ENCODE measurements at places on chromosomes 7 and 10.

DNA sequence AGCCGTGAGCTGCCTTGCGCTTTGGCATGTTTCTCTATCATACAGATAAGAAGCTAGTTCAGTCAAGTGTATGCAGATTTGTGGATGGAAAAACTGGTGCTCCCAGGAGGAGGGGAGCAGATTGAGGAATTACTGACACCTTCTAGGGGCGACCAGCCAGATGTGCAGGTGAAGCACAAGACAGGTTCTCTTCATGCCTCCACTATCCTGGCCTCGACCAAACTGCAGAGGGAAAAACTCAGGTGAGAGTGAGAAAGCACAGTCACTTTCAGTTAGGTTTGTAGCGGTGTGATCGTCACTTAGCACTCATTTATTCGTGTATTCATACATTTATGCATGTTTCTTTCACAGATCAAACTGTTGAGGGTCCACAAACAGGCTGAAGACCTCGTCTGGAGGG is 600 bp upstream of the DBNL start:
- DNase-seq = no peak

GRCh38 chr10:31000867-31001266 is 30.8 kb downstream of the ZNF438 start:
- no peak for DNase-seq

DNA sequence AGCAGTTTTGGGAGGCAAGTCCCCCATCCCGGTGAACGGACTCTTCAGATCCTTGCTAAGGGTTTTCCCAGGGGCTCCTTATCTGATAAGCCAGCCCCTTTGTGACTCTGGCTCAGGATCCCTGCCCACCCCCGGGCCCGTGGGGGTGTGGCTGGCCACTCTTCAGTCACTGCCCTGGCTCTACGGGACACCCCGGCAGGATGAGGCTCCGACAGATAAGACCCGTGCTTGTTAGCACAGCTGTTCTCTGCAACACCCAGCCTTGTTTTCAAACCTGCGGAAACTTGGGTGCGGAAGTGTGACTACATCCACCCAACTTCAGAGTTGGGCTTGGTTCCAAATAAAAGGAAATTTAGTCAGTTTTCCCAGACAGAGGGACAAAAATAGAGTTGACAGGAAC is 66.7 kb upstream of the PODXL start:
- DNase-seq = no peak

DNA sequence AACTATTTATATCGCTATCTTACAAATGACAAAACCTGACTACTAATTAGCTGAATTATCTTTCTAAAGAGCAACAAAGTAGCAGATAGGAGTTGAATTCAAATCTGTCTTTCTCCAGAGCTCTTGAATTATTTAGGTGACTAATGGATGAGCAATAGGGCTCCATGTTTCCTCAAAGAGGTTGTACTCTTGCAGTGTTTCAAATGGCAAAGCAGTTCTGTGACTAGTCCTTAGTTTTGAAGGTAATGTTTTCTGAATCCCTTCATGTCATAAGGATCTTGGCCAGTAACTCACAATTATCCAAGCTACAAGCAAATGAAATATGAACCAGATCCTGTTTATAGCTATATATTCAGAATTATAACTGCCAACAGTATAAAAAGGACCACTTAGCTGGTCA is 999.7 kb downstream of the NRG3 start:
- DNase-seq = no peak

DNA sequence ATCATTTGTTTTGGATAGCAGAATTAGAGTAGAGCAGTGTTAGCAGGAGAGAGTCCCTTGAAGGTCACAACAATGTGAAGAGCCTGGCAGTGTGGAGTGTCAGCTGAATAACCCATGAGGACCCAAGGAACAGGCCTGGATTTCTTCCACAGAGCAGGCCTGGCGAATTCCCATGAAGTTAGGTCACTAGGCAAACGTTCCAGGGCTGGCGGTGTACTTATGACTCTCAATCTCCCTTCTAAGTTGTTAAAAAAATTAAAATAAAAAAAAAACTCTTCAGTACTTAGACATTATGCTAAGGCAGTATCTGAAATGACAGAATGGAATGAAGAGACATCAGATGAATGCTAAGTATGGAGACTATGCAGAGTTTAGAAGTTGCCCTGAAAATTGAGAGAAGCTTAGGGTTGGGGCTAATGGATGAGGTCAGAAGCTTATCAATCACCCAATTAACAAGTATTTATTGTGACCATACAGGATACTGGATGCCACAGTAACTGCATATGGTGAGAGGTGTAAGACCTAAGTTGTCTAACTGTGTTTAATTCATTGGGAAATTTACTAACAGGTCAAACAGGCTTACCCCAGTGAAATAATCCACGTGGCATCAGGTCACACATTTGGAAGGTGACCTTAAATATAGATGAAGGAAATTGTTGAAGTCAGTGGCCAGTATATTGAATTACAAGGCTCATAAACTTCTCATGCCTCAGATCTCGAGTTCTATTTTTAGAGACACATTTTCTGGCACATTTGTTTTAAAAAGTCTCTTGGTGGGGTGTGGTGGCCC is 126.2 kb upstream of the NRP1 start:
- DNase-seq = no peak

DNA sequence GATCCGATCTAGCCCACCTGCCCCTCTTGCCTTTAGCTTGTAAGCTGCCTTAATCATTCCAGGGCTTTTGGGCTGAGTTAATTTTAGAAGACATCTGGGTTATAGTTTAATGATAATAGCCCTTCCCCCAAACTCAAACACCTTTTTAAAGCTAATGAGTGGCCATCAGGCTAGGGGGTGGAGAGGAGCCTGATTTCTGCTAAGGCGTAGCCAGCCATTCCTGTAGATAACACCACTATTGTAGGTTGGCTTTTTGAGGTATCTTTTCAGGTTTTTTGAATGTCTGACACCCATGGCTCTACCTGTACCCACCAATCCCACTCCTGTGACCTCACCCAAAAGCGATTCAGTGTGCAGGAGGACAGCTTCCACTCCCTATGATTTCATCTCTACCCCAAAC is 7.6 kb upstream of the SYPL1 start:
- no peak for DNase-seq

- no peak for DNase-seq
Observed at GRCh38 chr7:154592388-154592787, 410.5 kb downstream of the PAXIP1 start.

DNA sequence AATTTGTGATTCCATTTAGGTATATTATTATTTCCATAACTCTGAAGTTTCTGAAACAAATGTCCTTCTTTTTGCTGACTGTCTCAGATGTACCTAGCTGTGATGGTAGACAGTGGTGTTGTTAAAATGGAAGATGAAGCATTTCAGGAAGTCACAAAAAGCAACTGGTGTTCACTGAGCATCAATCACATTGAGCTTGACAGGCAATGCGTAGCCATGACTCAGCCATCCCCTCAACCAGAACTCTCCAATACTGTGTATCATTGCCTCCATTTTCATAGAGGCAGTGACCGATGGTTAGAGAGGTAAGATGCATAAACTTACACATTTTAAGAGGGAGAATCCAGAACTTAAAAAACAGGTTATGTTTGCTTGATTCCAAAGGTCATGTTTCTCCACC is 434.0 kb downstream of the INHBA start:
- DNase-seq = no peak

DNA sequence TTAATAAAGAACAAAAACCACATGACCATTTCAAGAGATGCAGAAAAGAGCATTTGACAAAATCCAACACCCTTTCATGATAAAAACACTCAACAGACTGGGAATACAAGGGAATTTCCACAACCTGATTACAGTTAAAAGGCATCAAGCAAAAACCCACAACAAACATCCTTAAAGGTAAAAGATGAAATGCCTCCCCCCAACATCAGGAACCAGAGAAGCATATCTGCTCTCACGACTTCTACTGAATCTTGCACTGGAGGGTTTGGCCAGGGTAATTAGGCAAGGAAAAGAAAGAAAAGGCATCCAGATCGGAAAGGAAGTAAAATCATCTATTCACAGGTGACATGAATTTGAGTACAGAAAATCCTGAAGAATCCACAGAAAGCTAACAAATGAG is 59.5 kb upstream of the SFMBT2 start:
- no peak for DNase-seq

DNA sequence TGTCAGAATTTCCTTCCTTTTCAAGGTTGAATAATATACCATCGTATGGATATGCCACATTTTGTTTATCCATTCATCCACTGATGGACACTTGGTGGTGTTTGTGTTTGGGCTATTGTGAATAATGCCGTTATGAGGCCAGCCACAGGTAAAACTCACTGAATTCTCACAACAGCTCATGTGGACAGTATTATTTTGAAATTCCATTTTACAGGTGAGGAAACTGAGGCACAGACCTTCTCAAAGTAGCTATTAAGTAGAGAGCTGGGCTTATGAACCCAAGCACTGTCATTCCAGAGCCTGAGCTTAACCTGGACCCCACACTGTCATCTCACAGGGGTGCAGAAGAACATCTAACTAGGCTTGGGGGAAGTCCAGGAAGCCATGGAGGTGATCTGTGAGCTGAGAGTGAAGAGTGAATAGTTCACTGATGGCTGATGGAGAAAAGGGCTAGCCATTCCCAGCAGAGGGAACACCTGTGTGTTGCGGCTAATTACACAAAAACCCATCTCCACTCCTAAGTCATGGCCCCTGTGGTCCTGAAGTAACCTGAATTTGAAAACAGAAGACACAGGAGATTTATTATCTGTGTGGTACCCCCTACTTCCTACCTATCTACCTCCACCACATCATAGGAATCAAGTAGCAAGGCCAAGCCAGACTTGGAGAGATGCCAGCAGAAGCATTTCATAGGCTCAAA is 8.7 kb downstream of the INMT start:
- no peak for DNase-seq

DNA sequence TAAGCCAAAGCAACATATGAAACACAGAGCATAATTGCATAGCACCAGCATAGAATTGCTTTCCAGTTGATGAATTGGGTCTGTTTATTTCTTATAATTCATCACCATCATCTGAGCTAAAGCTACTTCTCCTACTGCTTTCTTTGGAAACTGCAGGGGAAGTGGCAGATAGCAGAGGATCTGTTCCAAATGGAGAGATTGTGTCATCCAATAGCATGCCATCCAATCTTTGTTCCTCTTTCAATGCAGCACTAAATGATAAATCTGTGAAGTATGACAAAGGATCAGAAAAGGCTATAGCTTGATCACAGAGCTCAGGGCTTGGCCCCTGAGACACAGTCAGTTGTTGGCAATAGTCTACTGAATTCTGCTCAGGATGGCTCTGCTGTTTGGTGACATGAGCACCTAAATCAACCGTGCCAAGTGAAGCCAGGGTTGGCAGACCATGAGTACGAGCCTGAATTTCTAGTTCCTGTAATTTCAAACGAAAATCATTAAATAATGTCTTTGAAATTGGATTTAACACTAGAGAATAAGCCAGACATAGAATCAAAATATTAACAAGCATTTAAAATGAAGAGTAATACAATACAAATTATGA is 90.0 kb downstream of the TFEC start:
- DNase-seq = no peak

DNA sequence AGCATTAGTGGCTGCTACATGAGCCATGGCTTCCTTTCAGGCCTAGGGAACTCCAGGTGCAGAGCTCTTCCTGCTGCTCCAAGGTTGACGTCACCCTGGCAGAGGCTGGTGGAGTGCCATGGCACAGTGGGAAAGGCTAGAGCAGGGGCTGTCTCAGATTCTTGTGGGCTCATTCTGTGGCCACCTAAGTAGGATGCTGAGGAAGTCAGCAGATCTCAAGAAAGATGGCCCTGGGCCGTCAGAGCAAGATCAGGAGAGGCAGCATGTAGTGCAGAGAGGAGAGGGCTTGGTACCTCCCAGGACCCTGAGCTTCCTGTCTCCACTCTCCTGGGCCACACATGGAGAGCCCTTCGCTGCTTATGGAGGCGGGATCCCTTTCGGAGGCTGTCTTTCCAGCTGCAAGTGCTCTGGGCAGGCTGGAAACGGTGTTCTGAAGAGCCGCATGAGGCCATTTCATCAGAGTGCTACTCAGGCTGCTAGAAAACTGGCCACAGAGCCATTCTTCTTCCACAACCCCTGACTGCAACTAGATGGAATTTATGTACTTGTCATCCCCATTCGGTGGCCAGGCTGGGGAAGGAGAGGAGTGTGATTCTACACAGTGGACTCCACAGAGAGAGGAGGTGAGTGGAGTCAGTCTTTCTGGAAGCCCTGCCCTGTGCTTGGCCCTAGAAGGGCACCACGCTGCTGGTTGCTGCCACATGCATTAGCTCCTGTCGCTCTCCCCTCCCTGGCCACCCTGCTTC is 304.2 kb downstream of the RPS24 start:
- DNase-seq = no peak

DNA sequence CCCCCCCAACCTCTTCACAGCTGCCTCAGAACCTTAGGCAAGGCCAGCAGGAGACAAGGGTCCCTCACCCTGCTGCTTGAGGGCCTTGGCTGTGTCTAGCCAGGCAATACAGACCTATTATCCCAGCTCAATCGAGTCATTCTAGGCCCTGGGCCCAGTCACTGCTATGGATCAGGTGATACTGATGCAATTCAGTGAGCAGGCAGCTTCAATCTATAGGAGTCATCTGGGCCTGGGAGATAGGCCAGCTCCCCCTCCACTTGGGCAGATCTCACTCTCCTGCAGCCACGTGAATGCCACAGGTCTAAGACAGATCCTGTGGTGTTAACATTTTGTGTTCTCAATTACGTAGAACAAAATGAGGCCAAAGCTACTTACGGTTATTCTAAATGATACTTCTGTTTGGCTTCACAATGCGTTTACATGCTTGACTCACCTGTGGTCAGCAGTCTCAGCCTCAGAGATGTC is 68.0 kb upstream of the LRRC4 start:
- DNase-seq = no peak

GRCh38 chr10:12603766-12604470 is 254.6 kb downstream of the CAMK1D start:
- no peak for DNase-seq

DNA sequence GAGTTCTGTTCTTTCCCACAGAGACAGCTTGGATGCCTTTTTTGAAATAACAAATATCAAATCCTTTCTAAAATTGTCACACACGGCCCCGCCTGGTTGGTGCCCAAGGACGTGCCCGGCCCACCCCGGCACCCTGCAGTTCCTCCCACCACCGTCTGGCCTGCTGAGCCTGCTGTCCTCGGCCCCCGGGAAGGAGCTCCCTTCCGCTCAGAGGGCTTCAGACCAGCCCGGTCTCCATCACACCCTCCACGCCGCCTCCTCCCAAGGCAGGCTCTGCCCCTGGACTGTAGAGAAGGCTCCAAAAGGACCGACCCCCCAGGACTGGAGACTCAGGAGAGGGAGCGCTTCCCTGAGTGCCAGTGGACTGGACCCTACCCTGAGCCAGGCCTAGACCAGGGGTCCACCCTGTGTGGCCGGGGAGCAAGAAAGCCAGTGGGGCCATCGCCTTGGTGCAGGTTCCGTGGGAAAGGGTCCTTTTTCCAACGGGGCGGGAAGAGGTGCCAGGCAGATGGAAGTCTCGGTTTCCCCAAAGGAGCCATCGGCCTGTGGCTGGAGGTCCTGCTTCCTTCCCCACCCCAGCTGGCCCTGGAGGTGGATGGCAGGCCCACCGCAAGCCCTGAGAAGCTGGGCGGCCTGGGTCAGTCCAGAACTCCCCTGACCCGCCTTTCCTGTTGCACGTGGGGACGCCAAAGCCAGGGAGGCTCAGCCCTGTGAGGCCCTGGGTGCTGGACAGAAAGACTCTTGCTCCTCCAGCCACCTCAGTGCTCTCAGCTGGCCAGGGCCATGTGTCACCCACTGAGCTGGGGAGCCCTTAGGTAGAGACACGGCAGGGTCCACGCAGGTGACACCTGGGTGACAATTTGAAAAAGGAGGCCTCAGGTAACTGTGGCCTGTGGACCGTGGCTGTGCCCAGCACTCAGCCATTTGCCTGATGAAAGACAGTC is 69.8 kb downstream of the PWWP2B start:
- no peak for DNase-seq
